ENCODE measurements at places on chromosomes 7 and 10.

DNA sequence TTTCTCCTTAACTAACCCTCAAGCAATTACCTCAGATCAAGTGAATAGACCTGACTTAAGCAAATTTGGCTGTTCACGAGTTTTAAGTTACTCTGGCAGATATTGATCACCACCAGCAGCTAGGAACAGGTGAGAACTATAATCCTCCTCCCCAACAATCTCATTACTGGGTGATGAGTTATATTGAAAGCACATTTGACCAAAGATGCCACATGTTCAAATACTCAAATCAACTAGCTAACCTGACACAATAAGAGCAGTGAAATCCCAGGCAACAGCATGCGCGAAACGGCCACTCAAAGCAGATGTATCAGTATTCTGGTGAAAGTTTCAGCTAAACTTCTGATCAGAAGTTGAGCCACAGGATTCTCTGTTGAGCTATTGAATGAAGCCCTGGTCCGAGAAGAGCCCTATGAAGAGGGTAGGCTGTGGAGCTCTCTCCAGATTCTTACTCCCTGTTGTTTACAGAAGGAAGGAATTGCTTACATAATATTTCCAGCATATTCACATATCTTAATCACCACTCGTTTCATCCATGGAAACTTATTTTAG, 52.6 kb downstream of the CAV1 start:
- peaks cover 17% of the 10 kb centered on the region for H3K4me1 ChIP-seq
- no peaks in the 10 kb centered on the region for H3K36me3 ChIP-seq
- no peaks in the 10 kb centered on the region for H3K27me3 ChIP-seq
- no peak for DNase-seq
- H3K4me3 ChIP-seq = no peak overlapping the region
- no peak overlapping the region for H3K27ac ChIP-seq

DNA sequence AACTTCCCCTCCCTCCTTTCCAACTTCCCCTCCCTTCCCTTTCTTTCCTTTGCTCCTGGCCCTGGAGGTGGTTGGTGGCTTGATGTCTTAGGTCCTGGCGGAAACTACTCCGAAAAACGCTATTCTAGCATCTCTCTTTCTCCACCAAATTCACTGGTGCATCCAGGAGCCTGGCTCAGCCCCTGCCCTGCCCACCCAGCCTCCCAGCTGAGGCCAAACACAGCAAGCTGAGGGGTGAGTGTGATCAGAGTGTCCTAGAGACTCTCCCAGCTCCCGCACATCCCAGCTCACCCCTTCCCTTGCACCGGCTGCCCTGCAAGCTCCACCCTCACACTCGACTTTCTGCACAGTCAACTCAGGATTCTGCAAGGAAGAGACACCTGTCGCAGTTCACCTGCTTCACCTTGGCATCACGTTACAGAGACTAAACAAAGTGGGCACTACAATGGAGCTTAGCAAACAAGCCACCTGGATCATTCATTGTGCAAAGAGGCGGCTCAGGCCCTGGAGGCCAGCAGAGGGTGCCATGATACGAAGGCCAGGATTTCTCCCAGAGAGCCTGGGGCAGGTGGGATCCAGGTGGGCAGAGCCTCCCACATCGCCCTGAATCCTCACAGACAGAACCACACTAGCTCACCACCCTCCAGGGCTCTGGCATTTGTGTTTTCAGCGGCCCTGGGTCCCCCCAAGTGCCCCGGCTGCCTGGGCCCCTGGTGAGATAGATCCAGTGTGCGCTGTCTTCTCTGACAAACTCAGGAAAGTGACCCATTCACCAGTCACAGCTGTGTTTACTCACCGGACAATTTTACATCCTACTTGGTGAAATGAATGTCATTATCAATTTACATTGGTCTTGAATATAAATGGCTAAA, 169.6 kb downstream of the TCERG1L start:
- H3K4me1 ChIP-seq = peaks cover 11% of the 10 kb centered on the region
- H3K36me3 ChIP-seq = no peaks in the 10 kb centered on the region
- peak; percentile 51 for DNase-seq
- no peak overlapping the region for H3K4me3 ChIP-seq

DNA sequence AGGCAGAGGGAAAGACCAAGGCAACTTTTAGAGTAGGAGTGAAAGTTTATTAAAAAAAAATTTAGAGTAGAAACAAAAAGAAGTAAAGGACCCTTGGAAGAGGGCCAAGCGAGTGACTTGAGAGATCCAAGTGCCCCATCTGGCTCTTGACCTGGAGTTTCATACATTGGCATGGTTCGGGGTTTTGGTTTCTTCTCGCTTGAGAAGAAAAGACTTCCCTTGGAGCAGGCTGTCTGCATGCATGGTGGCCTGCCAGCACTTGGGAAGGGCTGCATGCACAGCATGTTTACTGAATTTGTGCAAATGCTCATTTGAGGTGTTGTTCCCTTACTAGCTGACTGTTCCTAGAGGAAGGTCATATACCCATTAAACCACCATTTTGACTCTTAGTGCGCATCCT, 8.8 kb upstream of the ADO start:
- H3K4me3 ChIP-seq = no peak overlapping the region
- DNase-seq = no peak
- no peaks in the 10 kb centered on the region for H3K36me3 ChIP-seq
- no peaks in the 10 kb centered on the region for H3K4me1 ChIP-seq
- no peaks in the 10 kb centered on the region for H3K27me3 ChIP-seq

DNA sequence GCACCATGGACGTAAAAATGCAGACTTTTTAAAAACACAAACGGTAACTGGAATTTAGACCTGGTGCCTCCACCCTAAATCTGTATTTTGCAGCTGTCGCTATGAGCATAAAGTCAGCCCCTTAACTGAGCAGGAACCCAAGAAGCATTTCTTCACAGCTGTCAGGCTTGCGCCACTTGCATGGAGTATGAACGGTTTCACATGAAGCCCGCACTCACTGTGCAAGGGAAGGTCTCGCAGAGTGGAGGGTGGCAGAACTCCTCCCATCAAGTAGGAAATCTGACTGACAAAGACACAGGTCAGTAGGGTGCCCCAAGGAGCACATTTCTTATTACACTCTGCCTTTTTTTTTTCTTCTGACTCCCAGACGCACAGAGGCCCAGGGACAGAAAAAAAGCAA, 58.5 kb downstream of the ELMO1 start:
- no peak overlapping the region for H3K4me3 ChIP-seq
- H3K27me3 ChIP-seq = no peaks in the 10 kb centered on the region
- no peak for DNase-seq
- H3K4me1 ChIP-seq = no peaks in the 10 kb centered on the region
- H3K27ac ChIP-seq = no peak overlapping the region

GRCh38 chr10:56715262-56715661, 354.2 kb upstream of the ZWINT start:
- H3K27me3 ChIP-seq = no peaks in the 10 kb centered on the region
- no peak for DNase-seq
- H3K27ac ChIP-seq = no peak overlapping the region
- H3K36me3 ChIP-seq = no peaks in the 10 kb centered on the region
- H3K4me3 ChIP-seq = no peak overlapping the region

DNA sequence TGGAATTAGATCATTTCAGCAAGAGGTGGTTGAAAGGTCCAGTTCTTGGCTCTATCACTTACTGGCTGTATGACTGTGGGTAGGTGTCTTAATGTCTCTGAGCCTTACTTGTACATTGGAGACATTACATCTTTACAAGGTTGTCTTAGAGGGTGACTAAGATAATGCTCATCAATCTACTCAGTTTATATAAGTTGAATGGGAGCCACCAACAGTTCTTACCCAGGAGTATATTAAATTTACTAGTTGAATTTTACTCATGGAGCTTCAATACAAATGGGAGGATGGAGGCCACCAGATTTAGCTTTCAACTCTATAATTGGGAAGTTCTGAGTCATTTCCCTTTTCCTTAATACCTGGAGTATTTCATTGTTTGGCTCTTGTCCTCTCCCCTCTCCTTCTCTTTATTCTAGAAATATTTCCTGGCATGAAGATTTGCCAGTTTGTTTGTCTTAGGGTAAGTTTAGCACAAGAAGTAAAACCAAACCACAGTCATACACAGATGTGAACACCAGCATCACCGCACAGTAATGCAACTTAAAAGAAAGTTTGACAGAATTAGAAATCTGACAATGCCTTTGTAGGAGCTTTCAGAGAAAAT, 222.8 kb downstream of the LRMDA start:
- no peak for DNase-seq
- H3K4me1 ChIP-seq = peaks cover 15% of the 10 kb centered on the region
- H3K27me3 ChIP-seq = no peaks in the 10 kb centered on the region

DNA sequence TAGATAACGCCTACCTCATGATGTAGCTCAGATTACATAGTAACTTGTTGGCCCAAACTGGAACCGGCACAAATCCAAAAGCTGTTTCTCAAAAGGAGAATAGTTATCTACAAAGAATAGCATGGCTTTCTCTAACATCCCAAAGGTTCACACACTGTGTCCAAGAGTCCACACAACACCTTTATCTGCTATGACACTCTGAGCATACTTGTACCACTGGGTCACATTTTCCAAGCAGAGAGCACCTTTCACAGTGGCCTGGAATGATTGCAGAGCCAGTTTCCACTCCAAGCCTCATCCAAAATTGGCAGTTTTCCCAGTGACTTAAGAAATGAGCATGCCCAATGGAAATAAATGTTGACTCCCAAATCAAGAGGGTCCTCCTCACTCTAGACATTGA, 155.3 kb downstream of the VWC2 start:
- H3K4me1 ChIP-seq = no peaks in the 10 kb centered on the region
- H3K27me3 ChIP-seq = no peaks in the 10 kb centered on the region
- no peaks in the 10 kb centered on the region for H3K36me3 ChIP-seq
- no peak for DNase-seq

- no peaks in the 10 kb centered on the region for H3K36me3 ChIP-seq
- H3K27ac ChIP-seq = no peak overlapping the region
- no peaks in the 10 kb centered on the region for H3K4me1 ChIP-seq
Measured at GRCh38 chr7:82623812-82624211, 180.2 kb upstream of the CACNA2D1 start.

DNA sequence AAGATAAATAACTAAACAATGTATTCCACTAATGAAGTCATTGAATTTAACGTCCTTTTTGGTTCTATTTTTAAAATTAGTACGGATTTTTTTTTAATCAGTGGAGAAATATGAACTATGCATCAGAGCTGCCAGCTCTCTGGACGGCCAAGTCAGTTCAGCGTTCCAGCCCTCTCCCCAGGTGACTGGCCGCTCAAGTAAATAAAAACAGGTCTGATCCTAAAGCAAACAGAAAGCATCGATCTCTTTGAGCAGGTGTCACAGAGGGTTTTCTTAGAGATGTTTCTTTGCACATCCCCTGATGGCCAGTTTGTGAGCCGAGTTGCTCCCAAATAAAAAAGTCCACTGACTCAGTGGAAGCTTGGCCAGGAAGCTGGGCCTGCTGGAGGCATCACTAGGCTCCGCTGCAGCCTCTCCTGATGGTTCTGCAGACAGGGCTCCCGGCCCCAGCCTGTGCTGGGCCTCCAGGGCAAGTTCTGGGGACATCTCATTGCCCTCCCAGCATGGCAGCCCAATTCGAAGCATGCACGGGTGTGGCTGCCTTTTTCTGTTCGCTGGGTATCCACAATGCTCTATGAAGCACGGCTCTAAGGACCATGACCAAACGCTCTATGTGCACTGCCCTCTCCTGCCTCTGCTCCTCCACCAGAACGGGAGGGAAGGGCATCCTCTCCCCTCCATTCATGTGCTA, 74.7 kb upstream of the PPP2R2D start:
- H3K4me1 ChIP-seq = no peaks in the 10 kb centered on the region
- H3K27me3 ChIP-seq = no peaks in the 10 kb centered on the region
- no peak overlapping the region for H3K27ac ChIP-seq

- no peak for DNase-seq
- no peaks in the 10 kb centered on the region for H3K36me3 ChIP-seq
- no peaks in the 10 kb centered on the region for H3K27me3 ChIP-seq
- no peak overlapping the region for H3K4me3 ChIP-seq
Measured at GRCh38 chr7:90411510-90411909, 8.2 kb downstream of the CLDN12 start.

GRCh38 chr7:152541892-152542291, 106.1 kb upstream of the KMT2C start:
- H3K27me3 ChIP-seq = no peaks in the 10 kb centered on the region
- H3K36me3 ChIP-seq = no peaks in the 10 kb centered on the region
- no peaks in the 10 kb centered on the region for H3K4me1 ChIP-seq
- H3K27ac ChIP-seq = no peak overlapping the region

DNA sequence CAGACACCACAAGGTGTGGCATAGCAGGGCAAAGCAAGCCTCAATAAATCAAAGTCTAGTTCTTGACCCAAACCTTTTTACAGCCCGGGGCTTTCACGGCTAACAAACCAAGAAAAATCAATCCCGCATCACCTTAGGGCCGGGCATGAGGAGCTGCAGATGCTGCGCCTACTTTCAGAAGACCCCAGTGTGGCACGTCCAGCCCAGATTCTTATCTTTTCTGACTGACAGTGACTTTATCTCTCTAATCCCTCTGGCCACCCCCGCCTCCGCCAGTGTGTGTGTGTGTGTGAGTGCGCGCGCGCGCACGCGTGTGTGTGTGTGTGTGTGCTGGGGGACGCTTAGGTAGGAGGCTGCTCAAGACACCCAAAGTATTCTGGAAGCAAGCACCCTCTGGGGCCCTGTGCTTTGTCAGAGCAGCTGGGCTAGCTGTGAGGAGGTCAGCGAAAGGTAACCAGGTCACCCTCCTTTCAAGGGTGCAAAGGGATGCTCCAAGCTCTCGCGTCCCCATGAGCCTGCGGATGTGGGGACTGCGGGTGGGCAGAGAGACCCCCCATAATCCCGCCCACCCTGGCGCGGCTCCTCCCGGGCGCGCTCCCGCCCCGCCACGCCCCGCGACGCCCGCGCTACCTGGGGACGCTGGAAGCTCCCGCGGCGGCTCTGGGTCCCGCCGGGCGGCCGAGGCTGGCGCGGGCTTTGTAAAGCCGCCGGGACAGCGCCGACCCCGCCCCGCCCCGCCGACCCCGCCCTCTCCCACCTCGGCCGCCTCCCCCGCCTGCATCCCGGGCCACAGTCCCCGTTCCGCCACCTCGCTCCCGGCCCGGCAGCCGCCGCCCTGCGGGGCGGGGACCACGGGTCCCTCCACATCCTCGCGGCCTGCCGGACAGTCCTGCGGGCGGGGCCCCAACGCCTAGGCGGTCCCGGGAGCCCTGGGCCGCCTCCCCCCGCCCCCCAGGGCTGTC, 57.1 kb upstream of the RHOBTB1 start:
- no peaks in the 10 kb centered on the region for H3K27me3 ChIP-seq
- no peak overlapping the region for H3K27ac ChIP-seq
- peak overlapping the region; percentile 1 for H3K4me3 ChIP-seq
- H3K4me1 ChIP-seq = peaks cover 12% of the 10 kb centered on the region

GRCh38 chr7:41451826-41452225, 251.1 kb downstream of the INHBA start:
- H3K36me3 ChIP-seq = no peaks in the 10 kb centered on the region
- H3K4me3 ChIP-seq = no peak overlapping the region
- no peak for DNase-seq
- no peaks in the 10 kb centered on the region for H3K27me3 ChIP-seq
- peaks cover 8% of the 10 kb centered on the region for H3K4me1 ChIP-seq

DNA sequence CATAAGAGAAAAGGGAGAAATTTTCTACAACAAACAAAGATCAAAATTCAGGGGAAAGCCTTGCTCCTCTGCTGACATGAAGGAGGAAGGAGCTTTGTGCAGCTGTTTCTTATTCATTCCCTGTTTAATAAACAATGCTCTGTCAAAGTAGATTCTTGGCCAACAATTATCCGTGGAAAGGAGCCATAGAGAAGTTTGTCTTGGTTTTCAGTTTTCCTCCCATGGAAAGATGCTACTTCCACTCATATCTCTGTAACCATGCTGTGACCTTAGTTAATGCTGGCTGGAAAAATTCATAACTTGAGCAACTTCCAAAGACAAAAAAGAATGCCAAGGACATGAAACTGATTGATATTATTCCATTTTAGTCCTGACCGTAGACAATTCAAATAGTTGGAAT, 8.1 kb downstream of the DDC start:
- no peak for DNase-seq
- H3K27ac ChIP-seq = no peak overlapping the region
- peaks cover 47% of the 10 kb centered on the region for H3K4me1 ChIP-seq
- H3K4me3 ChIP-seq = no peak overlapping the region
- H3K27me3 ChIP-seq = no peaks in the 10 kb centered on the region
- H3K36me3 ChIP-seq = no peaks in the 10 kb centered on the region
